ENCODE measurements at places on chromosomes 1 and 21.

GRCh38 chr1:116868385-116868784 lies 41.3 kb upstream of the PTGFRN start:
- DNase-seq = no peak

- DNase-seq = no peak
Observed at GRCh38 chr1:54866801-54867716, 19.9 kb downstream of the DHCR24 start.

DNA sequence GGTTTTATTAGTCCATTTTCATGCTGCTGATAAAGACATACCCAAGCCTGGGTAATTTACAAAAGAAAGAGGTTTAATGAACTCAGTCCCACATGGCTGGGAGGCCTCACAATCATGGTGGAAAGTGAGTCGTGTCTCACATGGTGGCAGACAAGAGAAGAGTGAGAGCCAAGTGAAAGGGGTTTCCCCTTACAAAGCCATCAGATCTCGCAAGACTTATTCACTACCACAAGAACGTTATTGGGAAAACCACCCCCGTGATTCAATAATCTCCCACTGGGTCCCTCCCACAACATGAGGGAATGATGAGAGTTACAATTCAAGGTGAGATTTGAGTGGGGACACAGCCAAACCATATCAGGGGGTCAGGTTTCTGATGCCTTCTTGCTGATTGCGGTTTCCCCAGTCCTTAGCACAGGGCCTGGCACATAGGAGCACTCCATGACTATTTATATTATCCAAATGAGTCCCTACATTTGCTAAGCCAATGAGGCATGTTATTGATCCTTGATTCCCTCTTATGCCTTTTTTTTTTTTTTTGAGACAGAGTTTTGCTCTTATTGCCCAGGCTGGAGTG lies 35.3 kb upstream of the PAXBP1 start:
- no peak for DNase-seq

- DNase-seq = no peak
Observed at GRCh38 chr1:41689139-41689538, 204.7 kb upstream of the EDN2 start.

DNA sequence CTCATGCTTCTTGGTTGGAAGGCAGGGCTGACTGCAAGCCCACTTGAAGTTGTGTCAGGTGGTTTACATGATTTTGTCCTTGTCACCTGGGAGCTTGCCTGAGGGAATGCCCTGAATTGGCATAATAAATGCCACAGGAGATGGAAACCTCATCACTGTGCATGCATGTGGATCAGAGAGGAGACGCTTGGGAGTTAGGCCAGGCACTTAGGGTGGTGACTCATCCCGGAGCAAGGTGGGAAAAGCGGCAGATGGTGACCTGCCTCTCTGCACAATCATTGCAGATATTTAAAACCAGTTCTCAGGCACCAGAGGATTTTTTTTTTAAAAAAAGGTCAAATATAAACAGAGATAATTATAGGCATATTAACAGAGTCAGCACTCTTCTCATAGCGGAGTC lies 202.2 kb upstream of the KIAA0040 start:
- DNase-seq = no peak

GRCh38 chr1:198889101-198889500 lies 250.3 kb downstream of the PTPRC start:
- DNase-seq = no peak

- DNase-seq = no peak
Observed at GRCh38 chr1:179121159-179121938, 39.5 kb downstream of the TOR3A start.

DNA sequence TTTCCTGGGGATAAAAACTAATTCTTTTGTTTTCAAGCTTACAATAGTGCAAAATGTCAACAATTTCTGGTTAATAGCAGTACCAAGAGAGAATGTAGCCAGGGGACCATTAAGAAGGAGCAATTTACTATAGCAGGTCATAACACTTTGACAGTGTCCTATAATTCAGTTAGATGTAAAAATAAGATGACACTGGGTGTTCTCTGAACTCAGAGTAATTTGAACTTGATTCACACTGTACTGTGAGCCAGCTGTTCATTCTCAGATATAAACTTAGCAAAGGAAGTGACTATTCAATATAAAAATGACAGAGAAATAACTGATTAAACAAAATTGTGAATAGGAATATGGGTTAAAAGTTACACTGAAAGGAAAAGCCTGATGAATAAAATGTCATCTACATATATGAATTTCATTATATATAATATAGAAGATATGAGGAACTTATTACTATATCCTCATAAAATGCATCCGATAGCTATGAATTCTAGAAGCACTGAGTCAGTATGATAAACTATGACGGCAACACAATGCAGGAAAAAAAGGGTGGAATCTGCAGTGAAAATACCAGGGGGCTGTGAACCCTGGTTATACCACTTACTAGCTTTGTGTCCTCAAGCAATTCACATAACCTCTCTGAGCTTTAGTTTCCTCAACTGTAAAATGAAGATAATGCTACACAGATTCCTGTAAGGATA lies 135.9 kb downstream of the ACBD6 start:
- no peak for DNase-seq

DNA sequence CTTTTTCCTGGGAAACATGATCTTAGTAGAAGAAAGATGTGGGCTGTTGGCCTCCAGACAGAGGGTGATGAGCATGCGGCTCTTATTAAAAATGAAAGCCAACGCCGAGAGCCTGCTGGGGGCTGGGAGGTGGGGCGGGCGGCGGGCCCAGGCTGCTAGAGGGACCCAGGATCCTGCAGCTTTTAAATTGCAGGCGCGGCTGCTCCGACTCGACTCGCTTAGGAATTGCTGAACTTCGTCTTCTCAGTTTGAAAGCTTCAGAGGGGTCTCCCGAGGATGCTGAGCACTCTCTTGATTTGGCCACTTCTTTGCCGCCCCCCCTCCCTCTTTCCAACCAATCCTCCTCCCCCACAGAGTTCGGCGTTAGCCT lies 1.2 kb downstream of the AGPAT3 start:
- no peak for DNase-seq

GRCh38 chr1:199041173-199041914 lies 402.5 kb downstream of the PTPRC start:
- DNase-seq = no peak

DNA sequence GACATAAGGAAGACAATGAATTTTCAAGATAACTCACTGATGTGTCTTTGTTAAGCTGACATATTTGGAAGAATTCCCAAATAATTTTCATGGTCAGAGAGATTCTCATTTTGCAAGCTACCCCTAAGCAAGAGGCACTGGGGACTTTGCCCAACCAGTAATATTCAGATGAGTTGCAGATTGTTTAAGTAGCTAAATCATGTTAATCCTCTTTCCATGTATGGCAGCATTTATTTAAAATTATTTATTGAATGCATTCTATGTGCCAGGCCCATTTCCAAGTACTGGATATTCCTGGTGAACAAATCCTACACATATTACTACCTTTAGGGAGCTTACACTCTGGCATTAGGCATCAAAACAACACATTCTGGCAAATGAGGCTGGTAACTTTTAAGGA lies 56.5 kb upstream of the BACH1 start:
- DNase-seq = no peak

GRCh38 chr1:22822371-22822770 lies 111.7 kb downstream of the EPHB2 start:
- DNase-seq = no peak

GRCh38 chr1:224251741-224252146 lies 68.7 kb downstream of the DEGS1 start:
- DNase-seq = no peak

DNA sequence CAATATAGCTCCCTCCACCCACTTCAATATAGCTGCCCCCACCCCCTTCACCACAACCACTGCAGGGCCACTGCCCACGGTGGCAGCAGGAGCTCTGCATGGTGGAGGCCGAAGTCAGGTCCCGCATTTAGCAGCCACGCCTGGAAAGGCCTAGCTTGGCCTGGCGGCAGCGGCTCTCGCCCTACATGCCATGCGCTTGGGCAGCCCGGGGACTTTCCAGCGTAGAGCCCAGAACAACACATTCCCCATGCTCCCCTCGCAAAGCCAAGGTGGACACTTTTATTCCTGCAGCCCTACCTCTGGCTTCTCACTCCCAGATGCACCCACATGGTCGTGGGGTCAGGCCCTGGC lies 37.1 kb downstream of the LHX4 start:
- DNase-seq = no peak

DNA sequence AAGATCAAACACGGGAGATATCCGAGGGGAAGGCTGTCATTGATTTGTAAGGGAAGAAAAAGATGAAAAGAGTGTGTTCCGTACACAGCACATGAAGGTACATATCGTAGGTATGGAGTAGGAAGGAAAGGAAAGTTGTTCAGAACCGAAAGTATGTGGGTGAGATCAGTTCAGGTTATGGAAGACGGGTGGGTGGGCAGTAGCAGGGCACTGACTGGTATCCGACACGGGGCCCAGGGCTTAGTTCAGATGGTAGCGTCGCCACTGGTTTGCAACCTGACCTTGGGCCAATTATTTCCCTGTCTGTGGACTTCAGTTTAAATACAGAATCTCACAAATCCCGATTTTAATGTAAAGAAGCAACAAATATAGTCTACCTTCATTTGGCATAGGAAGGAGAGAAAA lies 27.8 kb upstream of the A3GALT2 start:
- no peak for DNase-seq

DNA sequence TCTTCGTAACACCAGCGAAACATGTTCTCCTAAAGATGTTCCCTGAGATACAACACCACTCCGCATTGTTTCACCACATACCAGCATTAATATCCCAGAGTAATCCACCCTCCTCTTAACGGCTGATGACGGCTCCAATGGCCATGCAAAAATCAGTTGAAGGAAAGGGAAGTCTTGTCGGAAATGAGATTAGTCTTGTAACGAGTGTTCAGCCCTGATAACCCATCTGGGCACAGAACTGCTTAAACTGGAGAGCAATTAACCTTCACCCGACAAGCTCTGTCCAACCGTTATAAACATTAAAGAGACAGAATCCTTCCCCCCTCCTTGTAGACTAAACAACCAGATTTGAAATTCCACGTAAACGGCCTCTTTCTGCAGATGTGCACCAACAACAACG lies 21.9 kb downstream of the ERG start:
- no peak for DNase-seq

DNA sequence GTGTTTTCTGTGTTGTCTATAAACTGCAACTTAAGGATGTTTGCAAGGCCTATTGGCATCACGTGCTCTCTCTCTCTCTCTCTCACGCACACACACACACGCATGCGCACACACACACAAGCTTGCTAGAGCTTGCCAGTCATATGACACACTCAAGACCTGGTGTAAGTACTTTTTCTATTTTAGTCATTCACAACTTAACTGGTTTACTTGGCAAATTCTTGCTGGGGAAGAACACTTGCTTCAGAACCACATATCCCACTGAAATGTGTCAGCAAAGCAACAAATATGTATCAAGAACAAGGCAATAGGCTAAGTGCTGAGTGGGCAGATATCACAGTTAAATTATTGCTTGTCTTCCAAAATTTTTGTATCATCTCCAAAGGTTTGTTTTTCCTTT lies 107.8 kb downstream of the DISC1 start:
- DNase-seq = no peak

DNA sequence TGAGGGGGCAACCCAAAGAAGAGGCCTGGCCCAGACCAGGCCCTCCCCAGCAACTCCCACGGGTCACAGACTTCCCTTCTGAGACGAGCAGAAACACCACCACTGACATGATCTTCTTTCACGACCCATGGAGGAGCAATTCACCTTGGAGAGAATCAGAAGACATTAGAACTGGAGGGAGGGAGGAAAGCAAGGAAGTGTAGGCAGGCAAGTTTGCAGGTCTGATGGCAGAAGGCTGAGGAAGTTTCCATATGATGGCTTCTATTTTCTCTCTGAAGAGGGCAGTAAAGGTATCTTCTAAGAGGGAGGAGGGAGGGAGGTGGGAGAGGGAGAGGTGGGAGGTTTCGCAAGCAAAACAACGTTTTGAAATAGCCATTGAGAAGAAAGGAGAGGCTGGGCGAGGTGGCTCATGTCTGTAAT lies 1.4 kb upstream of the UBXN10 start:
- DNase-seq = no peak

DNA sequence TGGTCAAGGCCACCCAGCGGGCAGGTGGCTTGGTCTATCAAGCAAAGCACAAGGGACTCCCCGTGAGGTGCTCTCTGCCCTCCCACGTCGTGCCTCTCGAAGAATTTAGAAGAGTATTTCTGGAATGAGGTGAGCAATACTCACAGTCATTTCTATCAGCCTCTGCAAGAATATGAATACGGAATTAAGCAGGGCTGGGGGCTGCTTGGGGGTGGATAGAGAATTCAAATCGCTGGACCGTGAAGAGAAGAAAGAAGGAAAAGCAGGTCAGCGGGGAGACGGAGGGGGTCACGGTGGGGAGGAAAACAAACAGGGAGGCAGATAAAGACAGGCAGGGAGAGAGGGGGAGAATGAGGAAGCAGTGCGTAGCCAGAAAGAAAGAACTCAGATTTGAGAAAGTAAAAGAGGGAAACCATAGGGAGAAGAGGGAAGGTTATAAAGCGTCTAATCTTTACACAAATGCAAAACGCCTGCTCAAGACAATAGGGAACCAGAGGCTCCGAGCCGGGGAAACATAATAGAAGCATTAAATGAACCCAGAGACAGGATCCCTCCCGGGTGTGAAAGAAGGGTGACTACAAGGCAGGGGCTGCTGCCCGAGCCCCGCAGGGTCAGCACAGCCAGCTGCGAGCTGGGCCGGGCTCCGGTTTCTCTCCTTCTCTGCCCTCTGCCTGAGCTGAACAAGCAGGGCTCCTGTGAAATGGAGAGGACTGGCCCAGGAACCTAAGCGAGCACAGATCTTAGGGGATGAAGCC lies 2.1 kb upstream of the EDN2 start:
- DNase-seq = no peak

- no peak for DNase-seq
Observed at GRCh38 chr1:153842006-153842471, 66.8 kb downstream of the SLC27A3 start.

All from activated CD4-positive, CD25-positive, alpha-beta regulatory T cell treated with anti-CD3 and anti-CD28 coated beads, Interleukin-2, amount 50 U/mL, for 16 hours (primary cell).